ENCODE measurements at places on chromosomes 3 and 15. TPM values are rescaled to one million over a fixed set of nuclear protein-coding genes. Genes with fewer than 3 reads are reported as not detected.

GRCh38 chr3:186143250-186143649, 34.4 kb upstream of the ETV5 start:
- no peak for DNase-seq

GRCh38 chr15:76753771-76754170, 151.4 kb downstream of the SCAPER start:
- no peak for DNase-seq

DNA sequence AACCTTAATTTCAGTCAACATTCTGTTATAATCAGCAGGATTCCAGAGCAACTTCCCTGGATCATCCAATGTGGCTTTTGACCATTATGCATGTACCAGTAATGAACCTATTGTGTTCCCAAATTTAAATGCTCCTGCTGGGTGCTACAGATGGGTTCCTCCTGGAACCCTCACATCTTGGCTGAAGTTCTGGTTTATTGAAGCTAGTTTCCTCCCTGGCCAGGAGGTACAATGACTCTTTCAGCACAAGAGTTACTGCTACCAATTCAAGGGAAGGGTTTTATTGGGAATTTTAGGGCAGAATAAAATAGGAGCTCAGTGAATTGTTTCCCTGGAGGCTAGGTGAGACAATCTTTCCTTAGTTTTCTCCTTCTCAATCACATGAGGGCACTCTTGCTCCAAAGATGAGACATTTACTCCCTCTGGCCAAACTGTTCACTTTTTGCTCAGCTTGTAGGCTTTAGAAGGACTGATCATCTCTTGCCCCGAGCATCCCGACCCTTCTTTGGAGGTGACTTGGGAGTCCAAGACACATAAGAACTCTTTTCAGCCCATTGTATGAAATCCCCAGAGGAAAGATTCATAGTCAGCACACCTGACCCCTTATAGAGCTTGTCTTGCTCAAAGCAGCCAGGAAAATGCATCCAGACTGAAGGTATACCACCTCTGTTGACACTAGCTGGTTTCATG, 8.8 kb upstream of the NPHP3 start:
- DNase-seq: no peak

Gene TMEM266
- not detected for total RNA-seq

DNA sequence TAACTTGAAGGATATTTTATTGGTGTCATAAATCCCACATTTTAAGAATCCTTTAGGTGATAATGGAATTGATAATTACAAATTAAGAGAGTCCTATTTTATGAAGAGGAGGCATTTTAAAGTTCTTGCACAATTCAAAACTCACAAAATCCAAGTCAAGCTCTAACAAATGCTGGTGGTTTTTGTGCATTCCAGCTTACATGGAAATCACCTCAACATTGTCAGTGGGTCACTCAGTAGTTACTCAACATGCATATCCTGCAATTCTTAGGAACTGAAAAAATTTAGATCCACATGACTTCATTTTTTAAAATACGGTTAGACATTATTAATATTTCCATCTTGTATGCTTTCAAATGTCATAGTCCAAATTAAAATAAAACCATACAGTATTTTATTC, 487.2 kb downstream of the CNTN3 start:
- DNase-seq: no peak

- DNase-seq: no peak
These were observed 21.0 kb upstream of the CLDN18 start for GRCh38 chr3:137988982-137989381.

DNA sequence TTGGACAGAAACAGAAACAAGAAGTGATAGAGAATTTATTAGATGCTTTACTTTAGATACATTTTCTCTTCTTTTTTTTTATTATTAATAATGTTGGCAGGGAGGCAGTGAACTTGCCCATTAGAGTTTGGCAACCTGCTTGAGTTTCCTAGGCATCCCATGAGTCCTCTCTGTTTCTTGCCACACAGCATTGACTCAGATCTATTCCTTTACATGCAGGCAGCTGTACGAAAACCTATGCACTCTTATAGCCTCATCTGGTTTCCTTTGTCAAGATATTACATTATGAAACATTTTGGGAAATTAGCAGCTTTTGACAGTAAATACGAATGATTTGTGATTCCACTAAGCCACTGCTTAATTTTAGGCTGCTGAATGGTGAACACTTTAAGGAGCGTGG, 23.3 kb downstream of the IL1RAP start:
- no peak for DNase-seq

GRCh38 chr3:157149136-157149696, 10.7 kb downstream of the CCNL1 start:
- DNase-seq: no peak

GRCh38 chr15:90209591-90209990, 8.5 kb downstream of the SEMA4B start:
- DNase-seq: peak; percentile 41

GRCh38 chr3:17261627-17262369, 377.0 kb downstream of the PLCL2 start:
- DNase-seq: no peak

Gene CACNA2D2
- 2.1 TPM for total RNA-seq

DNA sequence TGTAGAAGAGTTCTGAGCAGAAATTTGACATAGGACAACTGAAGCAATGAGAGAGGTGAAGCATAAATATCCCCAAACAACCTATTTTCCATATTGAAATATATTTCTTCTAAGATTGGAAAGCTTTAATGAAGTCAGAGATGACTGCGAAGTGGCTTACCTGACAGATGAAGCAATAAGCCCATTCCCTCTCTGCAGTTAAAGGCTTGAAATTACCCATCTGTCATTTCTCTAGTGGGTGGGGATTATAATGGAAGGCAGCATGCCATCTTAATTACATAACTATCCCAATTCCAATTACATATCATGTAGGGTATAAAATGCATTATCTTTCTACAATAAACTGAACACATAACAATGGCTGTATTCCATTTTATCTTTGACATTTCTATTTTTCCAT, 1070.5 kb downstream of the SI start:
- no peak for DNase-seq

Gene RIOX2
- total RNA-seq: 43.3 TPM

Gene GPX1
- 202 TPM for total RNA-seq

GRCh38 chr15:31339558-31339895, 12.9 kb downstream of the KLF13 start:
- no peak for DNase-seq

GRCh38 chr3:101292027-101292426, 28.3 kb downstream of the IMPG2 start:
- no peak for DNase-seq

DNA sequence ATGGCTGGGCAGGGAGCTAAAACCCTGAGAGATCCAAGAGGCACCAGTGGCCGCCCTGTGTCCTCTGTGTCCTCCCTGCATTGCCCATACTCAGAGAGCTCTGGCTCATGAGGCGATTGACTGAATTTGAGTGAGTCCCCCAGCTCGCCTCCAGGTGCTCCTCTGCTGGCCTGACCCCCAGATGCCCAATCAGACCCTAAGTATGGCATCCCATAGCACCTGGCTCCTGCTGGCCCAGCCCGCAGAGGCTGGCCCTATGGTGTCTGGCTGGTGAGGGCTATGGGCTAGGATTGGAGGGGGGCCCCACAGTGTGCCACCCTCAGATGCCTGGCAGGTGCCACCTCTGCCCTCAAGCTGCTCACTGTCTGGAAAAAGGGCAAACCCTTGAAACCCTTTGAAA, 1.6 kb upstream of the TKT start:
- DNase-seq: no peak

DNA sequence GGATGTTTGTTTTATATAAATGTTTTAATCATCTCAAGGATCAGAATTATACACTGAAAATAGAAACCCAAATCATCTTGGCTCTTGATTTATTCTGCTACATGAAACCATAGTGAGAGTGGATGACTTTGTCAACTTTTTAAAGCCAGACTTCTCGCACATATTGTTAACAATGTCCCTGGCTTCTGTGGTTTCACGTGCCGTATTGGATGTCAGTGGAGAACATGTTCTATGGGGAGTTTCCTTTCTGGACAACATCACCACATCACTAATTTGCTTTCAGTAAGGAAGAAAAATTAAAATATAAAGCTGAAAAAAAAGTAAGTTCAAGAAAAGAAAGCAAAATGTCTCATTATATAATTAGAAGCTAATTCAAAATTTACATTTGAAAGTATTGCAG, 297.1 kb upstream of the MME start:
- DNase-seq: no peak

Gene FES
- total RNA-seq: 4.6 TPM

Gene ATP13A5
- not detected for total RNA-seq

DNA sequence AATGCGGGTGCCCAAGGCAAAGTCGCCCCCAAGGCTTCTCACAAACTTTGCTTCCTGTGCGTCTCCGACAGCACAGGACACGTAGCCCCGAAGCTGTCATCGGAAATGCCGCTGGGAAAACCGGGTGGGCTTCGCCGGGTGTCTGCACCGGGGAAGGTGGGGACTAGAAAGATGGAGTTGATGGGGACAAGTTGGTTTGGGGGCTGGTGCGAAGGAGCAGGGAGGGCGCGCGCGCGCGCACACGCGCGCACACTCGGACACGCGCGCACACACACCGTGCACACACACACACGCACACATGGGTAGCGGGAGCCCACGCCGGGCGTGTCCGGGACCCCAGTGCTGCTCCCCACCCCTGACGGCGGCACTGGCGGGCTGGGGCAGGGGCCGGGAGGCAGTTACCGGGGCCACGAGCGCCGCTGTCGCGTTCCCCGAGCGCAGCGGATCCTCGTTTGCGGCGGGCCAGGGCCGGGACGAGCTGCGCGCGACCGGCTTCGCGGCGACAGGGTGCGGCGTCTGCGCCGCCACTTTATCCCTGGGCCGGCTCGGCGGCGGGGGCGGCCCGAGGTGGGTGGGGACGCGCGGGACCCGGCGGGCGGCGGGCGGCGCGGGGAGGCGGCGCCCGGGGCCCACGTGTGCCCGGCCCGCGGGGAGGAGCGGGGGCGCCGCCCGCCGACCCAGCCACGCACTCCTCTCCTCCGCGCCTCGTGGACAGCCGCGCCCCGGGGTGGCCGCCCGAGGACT, 539 bp upstream of the MGLL start:
- DNase-seq: peak; percentile 33

DNA sequence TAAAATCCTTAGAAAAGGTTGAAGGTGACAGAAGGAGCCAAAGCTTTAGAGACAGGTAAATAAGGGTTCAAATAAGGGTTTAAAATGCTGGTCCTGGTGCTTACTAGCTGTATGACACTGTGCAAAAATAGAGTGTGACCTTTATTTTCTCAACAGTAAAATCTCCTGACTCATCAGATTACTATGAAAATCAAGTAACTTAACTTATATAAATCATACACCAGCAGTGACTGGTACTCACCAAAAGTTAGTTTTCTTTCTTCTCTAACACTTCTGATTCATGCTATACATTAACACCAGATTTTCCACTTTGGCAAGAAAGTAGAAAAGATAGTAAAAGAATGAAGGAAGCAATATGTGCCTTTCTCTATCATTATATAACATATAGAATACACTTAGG, 205.9 kb upstream of the GBE1 start:
- no peak for DNase-seq

Gene HHATL
- not detected for total RNA-seq

GRCh38 chr3:55484801-55485791, 2.0 kb downstream of the WNT5A start:
- DNase-seq: peak; percentile 64

GRCh38 chr3:161221806-161222600, 892 bp downstream of the NMD3 start:
- peak; percentile 46 for DNase-seq

GRCh38 chr15:86653344-86654197, 573.9 kb downstream of the AGBL1 start:
- no peak for DNase-seq

Gene GREM1
- total RNA-seq: not detected

GRCh38 chr15:66115568-66116206, 137.9 kb downstream of the MEGF11 start:
- peak; percentile 7 for DNase-seq

GRCh38 chr3:150911771-150912170, 6.5 kb upstream of the MINDY4B start:
- DNase-seq: no peak

All from activated CD8-positive, alpha-beta T cell treated with anti-CD3 and anti-CD28 coated beads for 36 hours (primary cell).